ENCODE measurements at places on chromosomes 3 and 15.

DNA sequence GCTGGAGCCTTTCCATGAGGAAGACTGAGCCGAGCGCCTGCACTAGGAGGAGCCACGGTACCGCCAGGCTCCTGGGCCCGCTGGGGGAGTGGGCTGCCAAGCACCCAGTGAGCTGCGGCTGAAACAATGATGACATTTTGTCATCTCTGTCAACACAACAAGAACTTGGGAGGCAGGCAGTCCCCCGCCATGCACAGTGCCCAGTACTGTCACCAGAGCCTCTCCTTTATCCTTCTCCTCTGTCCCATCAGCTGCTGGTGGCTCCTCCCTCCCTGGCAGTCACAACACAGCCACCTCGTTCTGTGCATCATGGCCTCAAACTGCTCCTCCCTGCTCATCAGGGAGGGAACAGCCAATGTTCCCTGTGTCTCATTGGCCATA, 34.0 kb upstream of the PCSK6 start:
- DNase-seq: no peak

DNA sequence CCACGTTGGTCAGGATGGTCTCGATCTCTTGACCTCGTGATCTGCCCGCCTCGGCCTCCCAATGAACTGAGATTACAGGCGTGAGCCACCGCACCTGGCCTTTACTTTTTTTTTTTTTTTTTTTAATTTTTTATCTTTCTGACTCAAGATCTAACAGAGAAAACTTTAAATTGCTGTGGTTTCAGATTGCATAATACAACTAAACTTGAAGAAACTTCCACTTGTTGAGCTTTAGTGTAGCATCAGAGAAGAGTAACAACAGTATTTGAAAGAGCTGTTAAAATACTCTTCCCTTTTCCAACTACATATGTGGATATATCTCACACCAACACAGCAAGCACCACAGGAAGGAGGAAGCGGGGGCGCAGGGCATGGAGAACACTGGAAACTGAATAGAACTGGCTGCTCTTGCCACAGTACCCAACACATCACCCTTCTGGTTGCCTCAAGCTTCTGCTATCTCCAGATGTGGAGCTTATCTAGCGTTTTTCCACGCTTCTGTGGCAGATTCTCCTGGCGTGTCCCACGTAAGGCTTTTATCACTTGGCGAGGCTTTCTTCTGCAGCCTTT, 45.4 kb downstream of the MAP6D1 start:
- no peak for DNase-seq

DNA sequence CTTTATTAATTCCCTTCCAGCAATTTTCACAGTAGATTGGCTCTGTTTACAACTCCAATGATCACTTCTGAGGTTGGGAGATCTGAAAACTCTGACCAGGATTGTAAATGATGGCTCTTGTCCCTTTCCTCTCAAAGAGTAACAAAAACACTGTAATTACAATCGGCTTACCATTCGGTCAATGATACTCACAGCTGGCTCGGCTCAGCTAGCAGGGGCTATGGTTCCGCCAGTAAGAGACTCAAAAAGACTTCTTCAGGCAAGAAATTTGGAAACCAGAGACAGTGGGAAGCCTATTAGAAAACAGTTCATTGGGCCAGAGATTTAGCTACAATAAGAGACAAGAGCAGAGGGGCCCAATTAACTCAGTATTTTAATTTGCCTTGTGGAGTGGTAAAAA, 96.6 kb downstream of the LRRC3B start:
- DNase-seq: no peak

- no peak for DNase-seq
These were observed 37.1 kb downstream of the SLC12A8 start for GRCh38 chr3:125175295-125176078.

DNA sequence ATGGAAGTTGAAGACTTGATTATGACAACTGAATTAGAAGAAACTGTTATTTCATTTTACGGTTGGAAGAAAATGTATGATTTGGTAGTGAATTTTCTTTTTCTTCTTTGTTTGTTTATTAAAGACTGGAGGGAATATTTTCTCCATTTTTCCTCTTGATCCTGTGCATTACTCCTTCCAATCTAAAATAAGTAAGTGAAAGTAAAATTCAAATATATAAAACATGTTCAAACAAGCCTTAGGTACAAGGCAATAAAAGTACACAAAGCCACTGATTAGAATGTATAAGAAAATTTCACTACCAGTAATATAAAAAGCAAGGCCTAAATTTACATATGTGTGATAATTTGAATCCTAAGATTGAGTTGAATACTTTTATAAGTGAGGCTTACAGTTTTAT, 181.2 kb upstream of the MME start:
- DNase-seq: no peak
